SW 1271 (cell line): ENCODE measurements at places on chromosomes 1 and 21.

- DNase-seq: no peak
Observed at GRCh38 chr1:73359001-73359400, 839.0 kb downstream of the LRRIQ3 start.

DNA sequence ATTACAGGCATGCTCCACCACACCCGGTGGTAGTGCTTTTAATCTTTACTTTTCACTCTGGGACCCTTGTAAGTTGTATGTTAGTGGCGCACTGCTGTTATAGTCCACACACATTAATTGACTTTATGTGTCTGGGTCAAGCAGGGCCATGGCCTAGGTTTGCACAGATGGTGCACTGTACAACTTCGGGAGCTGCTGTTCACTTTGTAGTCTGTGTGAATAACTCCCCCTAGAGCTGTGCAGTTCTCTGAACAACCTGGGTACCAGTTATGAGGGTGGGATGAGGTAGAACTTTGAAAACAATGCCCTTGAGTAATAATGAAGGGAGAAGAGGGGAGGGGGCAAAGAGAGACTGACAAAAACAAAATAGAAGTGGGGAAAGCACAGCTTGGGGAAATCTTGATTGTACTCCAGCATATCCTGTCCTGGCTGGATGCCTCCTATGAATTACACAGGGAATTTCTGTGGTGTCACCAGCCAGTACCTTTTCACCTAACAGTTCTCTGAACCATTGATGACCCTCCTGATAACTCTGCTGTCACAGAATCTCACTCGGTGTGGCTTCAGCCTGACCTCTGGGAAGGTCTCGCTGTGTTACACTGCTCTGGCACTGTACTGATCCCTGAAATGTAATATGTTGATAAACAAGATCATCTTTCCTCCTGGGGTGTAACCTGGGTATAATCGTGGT is 2.2 kb downstream of the PTGFRN start:
- no peak for DNase-seq

- DNase-seq: no peak
Observed at GRCh38 chr1:43315963-43316737, 15.4 kb downstream of the TIE1 start.

GRCh38 chr1:44624268-44624901 is 49.9 kb downstream of the TMEM53 start:
- DNase-seq: no peak

- DNase-seq: no peak
Observed at GRCh38 chr21:44439211-44439600, 16.1 kb upstream of the LRRC3 start.

DNA sequence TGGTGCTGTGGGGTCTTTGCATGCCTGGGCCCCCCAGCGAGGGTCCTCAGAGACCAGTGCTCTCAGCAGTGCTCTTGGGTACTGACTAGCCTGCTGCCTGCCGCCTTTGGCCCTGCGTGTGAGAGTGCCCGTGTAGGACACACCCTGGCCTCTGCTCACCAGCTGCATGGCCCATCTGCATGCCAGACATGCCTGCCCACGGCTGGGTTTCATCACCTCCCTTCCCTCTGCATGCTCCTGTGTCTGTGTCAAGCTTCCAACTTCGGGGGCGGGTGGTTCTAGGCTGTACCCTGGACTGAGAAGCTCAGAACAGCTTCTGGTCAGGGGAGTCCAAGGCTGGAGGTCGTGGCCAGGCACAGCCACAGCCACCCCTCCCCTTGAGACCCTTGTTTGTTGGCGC is 56.9 kb downstream of the PTPRF start:
- DNase-seq: no peak

DNA sequence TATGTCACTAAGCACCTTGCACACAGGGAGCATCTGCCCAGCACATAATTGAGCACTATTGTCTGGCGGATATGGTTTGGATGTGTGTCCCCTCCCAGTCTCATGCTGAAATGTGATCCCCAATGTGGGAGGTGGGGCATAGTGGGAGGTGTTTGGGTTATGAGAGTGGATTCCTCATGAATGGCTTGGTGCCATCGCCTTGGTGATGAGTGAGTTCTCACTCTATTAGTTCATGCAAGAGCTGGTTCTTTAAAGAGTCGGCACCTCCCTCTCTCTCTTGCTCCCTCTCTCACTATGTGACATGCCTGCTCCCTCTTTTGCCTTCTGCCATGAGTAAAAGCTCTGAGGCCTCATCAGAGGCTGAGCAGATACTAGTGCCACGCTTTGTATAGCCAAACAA is 9.5 kb downstream of the CTSK start:
- no peak for DNase-seq

GRCh38 chr1:10575616-10576015 is 100.9 kb downstream of the PEX14 start:
- DNase-seq: peak; percentile 81

DNA sequence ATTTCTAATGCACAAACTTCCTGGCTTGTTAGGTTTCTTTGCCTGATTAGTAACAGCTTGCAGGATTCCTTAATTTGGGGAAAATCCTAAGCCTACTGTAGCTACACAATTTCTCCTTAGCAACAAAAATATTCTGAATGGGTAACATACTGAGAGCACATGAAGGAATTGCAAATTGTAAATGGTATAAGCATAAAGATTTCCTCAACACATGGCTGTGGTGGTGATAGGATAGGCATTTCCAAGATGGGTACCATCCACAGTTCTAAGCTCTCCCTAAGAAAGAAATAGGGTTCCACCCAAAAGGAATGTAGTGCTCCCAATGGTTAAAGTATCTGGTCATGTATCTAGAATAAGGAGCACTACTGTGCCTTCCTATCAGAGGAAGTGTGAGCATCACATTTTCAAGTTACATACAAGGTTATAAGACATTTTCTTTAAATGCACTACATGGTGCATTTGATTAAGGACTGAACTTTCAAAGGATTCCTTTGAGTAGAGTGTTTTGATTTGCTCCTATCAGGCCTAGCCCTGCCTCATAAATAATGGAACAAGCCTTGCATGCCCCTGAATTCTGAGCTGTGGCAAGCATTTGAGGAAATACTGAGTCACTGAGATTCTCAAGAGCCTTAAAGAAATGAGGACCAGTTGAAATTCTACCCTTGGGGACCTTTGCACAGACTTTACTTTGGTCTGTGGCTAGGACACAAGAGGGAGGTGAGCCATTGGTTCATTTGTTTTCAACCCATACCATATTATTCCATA is 286.4 kb downstream of the PTBP2 start:
- no peak for DNase-seq

- DNase-seq: no peak
Observed at GRCh38 chr1:209421186-209421585, 162.3 kb upstream of the CAMK1G start.

GRCh38 chr1:232805269-232806185 is at the start of gene MAP10:
Gene MAP10, plus strand, starts transcription at chr1:232805416. Its CDS starts 34 bp downstream, at chr1:232805450.
- peak; percentile 58 for DNase-seq

- no peak for DNase-seq
Observed at GRCh38 chr21:34852448-34852847, 183.7 kb downstream of the CLIC6 start.

- DNase-seq: no peak
Observed at GRCh38 chr1:25004355-25004754, 74.3 kb upstream of the RUNX3 start.

DNA sequence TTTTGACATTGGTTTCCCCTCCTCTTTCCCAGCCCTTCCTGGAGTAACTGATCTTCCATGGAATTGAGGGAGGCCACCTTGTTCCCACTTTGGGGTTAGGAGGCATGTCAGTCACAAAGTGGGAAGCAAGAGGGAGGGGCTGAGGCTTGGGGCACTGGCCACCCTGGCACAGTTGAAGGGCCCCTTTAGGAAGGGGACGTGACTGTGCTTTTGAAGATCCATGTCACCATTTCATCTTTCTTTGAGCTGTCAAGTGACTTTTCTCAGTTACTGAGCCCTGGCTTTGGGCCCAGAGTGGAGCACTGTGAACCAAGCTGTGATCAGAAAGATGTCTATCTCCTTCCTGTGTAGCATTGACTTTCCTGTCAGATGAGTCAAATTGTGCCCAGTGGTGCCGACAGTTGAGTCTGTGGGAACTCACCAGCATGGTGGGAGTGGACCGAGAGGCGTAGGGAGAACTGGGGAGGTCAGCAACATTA is 38.5 kb upstream of the TDRD10 start:
- DNase-seq: no peak

GRCh38 chr1:212401838-212402582 is 12.7 kb downstream of the PACC1 start:
- no peak for DNase-seq

DNA sequence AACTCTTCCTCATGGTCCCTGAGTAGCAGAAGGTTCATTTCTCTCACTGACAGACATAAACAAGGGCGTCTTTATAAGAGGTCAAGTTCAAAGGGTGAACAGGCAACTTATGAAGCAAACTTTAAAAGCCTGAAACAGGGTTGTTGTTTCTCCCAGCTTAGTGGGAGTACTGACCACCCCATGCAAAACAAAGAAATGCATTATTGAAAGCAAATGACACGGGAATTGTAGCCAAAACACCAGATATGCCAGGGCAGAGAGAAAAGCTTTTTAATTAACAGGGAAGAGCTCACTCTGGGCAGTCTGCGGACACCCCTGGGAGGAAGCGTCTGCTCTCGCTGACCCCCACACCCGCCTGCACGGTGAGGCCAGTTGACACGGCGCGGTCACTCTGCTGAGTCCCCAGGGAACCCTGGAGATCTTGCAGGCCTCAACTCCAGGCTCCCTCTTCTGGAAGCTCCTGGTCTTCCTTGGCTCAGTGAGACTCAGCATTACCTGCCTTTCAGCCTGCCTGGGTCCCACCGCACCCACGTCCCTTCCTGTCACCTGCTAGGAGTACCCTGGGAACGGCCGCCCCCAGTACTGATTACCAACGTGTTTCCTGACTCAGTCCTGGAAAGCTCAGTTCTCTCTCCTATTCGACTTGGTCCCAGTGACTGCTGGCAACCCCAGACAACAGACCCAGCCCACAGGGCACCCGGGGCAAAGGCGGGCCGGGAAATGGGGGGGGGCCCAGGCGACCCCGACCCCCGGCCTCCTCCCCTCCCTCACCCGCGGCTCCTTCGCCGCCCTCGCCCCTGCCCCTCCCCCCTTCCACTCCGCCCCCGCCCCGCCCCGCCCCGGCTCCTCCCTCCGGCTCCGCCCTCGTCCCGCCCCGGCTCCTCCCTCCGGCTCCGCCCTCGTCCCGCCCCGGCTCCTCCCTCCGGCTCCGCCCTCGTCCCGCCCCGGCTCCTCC is 972 bp downstream of the CFAP410 start:
- no peak for DNase-seq

DNA sequence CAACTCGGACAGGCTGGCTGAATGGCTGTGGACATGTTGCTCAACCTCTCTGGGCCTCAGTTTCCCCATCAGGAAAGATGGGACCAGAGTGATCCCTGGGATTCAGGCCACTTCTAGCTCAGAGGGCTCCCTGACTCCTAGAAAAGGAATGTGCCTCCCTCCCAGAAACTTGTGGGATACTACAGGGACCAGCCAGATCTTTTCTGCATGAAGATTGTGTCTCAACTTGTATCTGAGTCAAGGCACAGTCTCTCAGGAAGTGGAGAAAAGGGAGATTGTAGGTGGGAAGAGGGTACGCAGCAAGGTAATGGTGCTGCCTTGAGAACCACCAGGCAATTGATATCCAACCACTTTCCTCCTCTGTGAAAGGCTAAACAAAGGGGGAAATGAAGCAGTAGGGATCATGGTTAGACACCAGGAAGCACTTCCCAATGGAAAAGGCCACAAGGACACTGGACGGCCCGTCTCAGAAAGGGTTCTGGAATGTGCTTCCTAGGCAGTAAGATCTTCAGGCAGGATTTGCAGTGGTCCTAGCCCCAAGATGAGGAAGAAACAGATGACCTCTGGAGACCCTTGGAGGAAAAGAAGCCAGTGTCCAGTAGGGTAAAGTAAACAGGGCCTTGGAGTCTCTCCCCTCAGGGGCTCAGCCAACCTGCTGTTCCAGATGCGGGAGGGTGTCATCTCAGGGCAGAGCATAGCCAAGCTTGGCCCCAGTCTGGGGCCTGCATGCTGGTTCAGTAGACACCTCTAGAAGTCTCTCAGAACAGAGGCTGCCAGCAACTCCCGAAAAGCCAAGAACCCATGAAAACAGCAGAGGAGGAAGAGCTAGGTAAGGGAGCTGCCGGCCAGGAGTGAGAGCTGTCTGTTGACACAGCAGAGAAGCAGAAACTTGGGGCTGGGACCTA is 16.8 kb downstream of the IFFO2 start:
- DNase-seq: no peak

GRCh38 chr21:45391743-45392572 is 13.0 kb upstream of the COL18A1 start:
- DNase-seq: no peak

DNA sequence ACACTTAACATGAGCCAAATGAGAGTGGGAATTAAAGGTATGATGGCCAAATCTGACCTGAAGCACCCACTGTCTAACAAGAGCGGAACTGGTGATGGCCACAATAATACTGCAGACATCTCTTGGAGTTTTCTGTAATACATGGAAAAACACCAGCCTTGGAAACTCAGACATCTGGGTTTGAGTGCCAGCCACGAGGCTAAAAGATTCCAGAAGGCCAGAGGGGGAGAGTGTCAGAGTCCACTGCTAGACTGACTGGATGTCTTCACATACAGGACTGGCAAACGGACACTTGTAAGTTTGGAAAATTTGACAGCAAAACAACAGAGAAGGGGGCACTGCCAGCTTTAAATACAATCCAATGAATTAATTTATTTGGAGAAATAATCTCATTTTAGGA is 175.1 kb downstream of the ADSS2 start:
- DNase-seq: no peak

DNA sequence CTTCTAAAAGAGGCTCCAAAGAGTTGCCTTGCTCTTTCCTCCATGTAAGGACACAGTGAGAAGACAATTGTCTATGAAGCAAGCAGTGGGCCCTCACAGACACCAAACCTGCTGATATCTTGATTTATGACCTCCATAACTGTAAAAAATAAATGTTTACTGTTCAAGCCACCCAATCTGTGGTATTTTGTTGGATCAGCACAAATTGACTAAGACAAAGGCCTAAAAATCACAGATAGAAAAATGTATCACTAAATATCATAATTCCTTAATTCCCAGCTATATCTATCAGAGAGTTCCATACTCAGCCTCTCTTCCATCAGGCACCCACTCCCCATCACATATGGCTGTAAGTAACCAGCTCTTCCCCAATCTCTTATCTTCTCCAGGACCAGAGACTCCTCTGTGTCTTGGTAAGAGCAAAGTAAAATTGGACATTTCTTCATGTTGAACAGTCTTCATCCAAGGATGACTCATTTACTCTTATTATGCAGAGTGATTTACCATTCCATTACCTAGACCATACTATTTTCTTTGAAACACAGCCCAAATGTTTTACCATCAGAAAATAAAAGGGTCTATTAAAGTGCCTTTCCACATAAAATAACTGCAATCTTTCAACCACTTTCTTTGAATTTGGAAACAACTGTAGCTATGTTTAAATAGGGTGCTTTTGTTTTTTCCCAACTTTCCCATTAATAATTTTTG is 503.6 kb downstream of the MRPL39 start:
- no peak for DNase-seq

GRCh38 chr1:44819608-44820327 is 11.4 kb downstream of the BTBD19 start:
- DNase-seq: no peak

- no peak for DNase-seq
Observed at GRCh38 chr1:60969971-60970509, 112.3 kb upstream of the NFIA start.
